ENCODE measurements at places on chromosomes 2 and 18. TPM values are rescaled to one million over a fixed set of nuclear protein-coding genes. Genes with fewer than 3 reads are reported as not detected.
A peak's percentile ranks its signal among the peaks of the same experiment; 100 is the strongest.

DNA sequence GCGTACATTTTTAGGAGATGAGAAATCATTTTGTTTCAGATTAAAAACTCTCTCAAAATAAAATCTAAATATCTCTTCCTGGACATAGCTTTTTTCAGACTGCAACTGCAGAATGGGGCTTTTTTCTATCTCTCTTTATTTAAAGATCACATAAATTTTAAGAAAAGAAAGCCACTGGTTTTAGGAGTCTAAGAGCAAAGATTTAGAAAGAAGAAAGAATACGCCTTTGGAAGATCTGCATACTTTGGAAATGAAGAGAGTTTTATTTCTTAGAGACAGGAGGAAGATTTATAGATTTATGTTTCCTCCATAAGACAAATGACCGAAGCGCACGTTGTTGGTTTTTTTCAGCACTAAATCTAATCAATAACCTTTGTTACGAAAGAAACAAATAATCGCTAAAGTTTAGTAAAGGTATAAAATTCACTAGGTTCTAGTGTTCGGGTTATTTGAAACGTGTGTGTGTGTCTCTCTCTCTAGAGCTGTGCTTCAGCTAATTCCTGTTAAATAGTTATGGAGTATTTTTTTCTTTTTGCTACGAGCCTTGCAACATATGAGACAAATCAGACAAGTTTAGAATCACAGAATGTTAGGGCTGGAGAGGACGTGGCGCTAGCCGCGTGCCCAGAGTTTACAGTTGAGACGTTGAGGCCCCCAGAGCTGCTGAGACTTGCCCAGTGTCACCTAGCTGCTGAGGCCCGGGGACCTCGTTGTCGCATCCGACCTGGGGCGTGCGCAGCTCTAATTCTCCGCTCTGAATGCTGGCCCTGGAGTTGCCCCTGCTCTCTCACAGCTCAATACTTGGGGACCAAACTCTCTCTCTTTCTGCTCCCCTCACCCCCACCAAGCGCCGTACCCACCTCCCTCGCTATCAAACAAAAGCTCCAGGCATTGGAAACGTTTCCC, 69.9 kb downstream of the CTAGE1 start:
- H3K36me3 ChIP-seq: no peaks in the 10 kb centered on the region
- H3K27ac ChIP-seq: peak overlapping the region; percentile 76
- H3K4me1 ChIP-seq: peaks cover 53% of the 10 kb centered on the region
- H3K27me3 ChIP-seq: no peaks in the 10 kb centered on the region

- H3K27me3 ChIP-seq: no peaks in the 10 kb centered on the region
- H3K4me1 ChIP-seq: no peaks in the 10 kb centered on the region
- H3K36me3 ChIP-seq: no peaks in the 10 kb centered on the region
Measured at GRCh38 chr18:79203017-79203605, 133.9 kb downstream of the ATP9B start.

GRCh38 chr2:54666634-54667265, 56.7 kb upstream of the EML6 start:
- peaks cover 40% of the 10 kb centered on the region for H3K4me1 ChIP-seq
- H3K27ac ChIP-seq: peak overlapping the region; percentile 80
- peak; percentile 49 for DNase-seq
- H3K27me3 ChIP-seq: no peaks in the 10 kb centered on the region
- H3K4me3 ChIP-seq: 0 out of 2 replicates have a peak overlapping the region, but pooled peaks have one; percentile 2
- H3K36me3 ChIP-seq: peaks cover 47% of the 10 kb centered on the region

DNA sequence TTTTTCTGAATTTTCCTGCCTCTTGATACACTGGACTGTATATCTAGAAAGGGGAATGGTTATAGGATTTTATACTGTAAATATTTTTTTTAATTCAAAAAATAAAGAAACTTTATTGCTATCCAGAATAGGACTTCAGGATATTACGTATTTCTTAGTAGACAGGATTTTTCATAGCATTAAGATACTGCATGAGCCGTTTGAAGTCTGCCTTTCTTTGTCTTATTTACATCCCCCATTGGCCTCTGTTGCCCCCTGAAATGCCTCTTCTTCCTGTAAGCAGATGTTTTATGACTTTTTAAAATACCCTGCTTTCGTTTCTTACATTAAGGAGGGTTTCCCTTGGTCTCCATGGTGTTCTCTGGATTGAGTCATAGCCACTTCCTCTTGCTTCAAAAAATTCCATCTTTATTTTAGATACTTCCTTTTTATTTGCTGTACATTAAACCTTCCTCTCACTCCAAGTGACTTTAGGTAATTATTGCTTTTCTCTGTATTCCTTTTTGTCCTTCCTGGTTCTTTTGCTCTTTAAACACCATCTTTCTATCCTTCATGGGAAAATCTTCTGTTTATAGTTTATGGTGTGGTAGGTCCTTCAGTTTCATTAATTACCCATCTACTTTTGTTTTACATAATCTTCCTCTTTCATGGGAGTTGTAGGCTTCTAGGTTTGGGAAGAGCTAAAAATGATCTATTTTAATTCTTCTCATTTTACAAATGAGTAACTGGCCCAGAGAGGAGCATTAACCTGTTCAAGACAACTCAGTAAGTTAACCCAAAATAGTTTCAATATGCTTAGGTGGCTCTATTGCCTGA, 72.6 kb downstream of the ZNF532 start:
- H3K4me1 ChIP-seq: peaks cover 22% of the 10 kb centered on the region
- H3K4me3 ChIP-seq: peak overlapping the region; percentile 44
- peak; percentile 66 for DNase-seq
- 0 out of 2 replicates have a peak, but pooled peaks cover 13% of the 10 kb centered on the region for H3K36me3 ChIP-seq
- H3K27me3 ChIP-seq: no peaks in the 10 kb centered on the region
- H3K27ac ChIP-seq: peak overlapping the region; percentile 38

The MYO7B gene
- total RNA-seq: under 0.01 TPM

GRCh38 chr18:47249314-47249981, 2.0 kb downstream of the SKOR2 start:
- no peaks in the 10 kb centered on the region for H3K4me1 ChIP-seq
- peaks cover 83% of the 10 kb centered on the region for H3K27me3 ChIP-seq
- H3K27ac ChIP-seq: no peak overlapping the region
- no peak overlapping the region for H3K4me3 ChIP-seq
- H3K36me3 ChIP-seq: no peaks in the 10 kb centered on the region

The SERPINB13 gene
- total RNA-seq: not detected

The BCL11A gene
- 3.5 TPM for total RNA-seq

GRCh38 chr2:122507261-122507660, 751.8 kb downstream of the TSN start:
- DNase-seq: no peak
- no peaks in the 10 kb centered on the region for H3K27me3 ChIP-seq
- H3K27ac ChIP-seq: no peak overlapping the region
- no peaks in the 10 kb centered on the region for H3K36me3 ChIP-seq

- H3K27me3 ChIP-seq: no peaks in the 10 kb centered on the region
- no peak for DNase-seq
- no peaks in the 10 kb centered on the region for H3K4me1 ChIP-seq
- H3K27ac ChIP-seq: no peak overlapping the region
- H3K36me3 ChIP-seq: no peaks in the 10 kb centered on the region
Measured at GRCh38 chr2:156380117-156380645, 47.7 kb upstream of the NR4A2 start.

DNA sequence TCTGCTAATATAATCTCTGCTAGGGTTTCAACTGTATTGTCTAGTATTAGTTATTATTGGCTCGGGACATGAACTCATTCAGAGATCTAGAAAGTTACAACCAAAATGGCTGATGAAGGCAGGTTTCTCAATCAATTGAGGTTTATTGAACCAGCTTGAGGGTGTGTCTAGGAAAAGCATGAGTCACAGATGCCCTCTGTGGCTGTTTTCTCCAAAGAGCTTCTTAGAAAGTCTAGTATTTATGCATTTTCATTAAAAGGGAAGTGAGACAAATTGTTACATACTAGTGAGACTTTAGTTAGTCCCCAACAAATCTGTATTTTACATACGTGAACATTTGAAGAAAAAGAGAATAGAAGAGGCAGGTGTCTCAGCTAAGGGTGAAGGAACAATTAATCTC, 23.0 kb upstream of the RTTN start:
- H3K27me3 ChIP-seq: no peaks in the 10 kb centered on the region
- H3K27ac ChIP-seq: no peak overlapping the region
- H3K36me3 ChIP-seq: no peaks in the 10 kb centered on the region
- peak; percentile 34 for DNase-seq
- no peak overlapping the region for H3K4me3 ChIP-seq

- no peaks in the 10 kb centered on the region for H3K27me3 ChIP-seq
- no peak overlapping the region for H3K27ac ChIP-seq
- H3K36me3 ChIP-seq: no peaks in the 10 kb centered on the region
- peaks cover 12% of the 10 kb centered on the region for H3K4me1 ChIP-seq
Measured at GRCh38 chr2:128474962-128475361, 156.3 kb upstream of the HS6ST1 start.

The RALB gene
- total RNA-seq: 78.5 TPM

DNA sequence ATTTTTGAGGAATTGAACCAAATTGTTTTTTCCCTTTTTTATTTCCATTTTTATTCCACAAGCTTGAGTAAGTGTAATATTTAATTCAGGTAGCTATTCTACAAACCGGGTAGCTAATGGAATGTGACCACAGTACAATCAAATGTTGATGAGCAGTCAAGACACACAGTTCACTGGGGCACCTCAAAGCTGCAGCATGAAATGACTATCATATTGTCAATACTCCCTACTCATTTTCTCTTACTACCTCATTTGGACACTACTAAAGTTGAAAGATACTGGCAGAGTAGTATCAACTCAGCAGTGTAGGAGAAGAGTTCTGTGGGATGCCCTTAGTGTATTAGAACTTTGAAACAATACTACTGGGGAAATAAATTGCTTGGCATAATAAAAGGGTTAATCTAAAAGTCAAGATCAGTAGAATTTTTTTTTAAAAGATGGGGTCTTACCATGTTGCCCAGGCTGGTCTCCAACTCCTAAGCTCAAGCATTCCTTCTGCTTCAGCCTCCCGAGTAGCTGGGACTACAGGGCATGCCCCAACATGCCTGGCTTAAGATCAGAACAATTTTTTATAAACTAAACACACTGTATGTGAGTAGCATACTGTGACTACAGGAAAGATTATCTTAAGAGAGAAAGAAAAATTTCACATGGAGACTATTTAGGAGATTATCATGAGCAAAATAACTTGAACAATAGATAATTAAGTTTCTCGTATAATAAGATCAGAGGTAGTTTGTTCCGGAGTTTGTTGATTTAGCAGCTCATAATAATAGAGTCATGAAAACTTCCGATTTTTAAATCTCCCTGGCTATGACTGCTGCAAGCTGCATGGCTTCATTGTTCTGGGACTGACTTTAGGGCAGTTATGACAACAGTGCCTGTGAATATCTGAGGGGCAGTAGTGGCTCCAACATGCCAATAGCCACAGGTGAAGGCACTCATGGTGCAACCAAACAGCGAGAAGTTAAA, 43.7 kb downstream of the MYO3B start:
- no peaks in the 10 kb centered on the region for H3K36me3 ChIP-seq
- H3K27me3 ChIP-seq: no peaks in the 10 kb centered on the region
- no peak for DNase-seq

DNA sequence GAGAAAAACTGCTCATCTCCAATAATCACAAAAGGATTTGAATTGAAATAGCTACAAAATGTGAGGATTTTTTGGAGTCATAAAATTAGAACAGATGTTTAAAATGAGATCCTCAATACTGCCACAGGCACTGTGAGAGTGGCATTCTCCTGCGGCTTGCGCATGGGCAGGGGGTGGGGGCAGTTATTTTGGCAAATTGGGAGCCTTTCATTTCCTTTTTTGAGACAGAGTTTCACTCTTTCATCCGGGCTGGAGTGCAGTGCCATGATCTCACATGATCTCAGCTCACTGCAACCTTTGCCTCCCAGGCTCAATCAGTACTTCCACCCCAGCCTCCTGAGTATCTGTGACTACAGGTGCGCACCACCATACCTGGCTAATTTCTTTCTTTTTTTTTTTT, 42.4 kb downstream of the POMC start:
- H3K36me3 ChIP-seq: no peaks in the 10 kb centered on the region
- no peaks in the 10 kb centered on the region for H3K27me3 ChIP-seq
- H3K27ac ChIP-seq: no peak overlapping the region
- no peak for DNase-seq
- no peak overlapping the region for H3K4me3 ChIP-seq

All from GM23248 (cell line).